ENCODE measurements at places on chromosomes 5 and 9.

GRCh38 chr5:140630292-140631035 is 2.5 kb downstream of the CD14 start:
- DNase-seq: no peak

- DNase-seq: no peak
Observed at GRCh38 chr9:99169086-99169485, 52.7 kb downstream of the ALG2 start.

DNA sequence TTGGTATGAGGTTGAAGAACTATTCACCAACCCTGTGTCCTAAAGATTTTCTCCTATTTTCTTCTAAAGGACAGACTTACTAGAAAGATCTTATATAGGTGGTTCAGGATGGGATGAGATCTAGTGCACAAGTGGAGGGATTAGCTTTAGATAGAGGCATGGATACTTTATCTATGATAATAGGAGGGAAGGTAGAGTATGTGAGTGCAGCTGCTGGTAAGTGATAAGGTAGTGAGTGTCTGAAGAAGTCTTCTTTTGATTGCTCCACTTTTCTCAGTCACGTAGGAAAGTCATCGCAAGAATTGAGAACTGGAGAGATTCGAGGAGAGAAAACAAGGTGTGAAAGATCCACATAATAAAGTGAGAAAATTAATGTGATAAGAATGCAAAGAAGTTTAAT is 6.0 kb upstream of the NDUFS4 start:
- DNase-seq: no peak

GRCh38 chr9:21477466-21477865 is 4.6 kb downstream of the IFNE start:
- no peak for DNase-seq

DNA sequence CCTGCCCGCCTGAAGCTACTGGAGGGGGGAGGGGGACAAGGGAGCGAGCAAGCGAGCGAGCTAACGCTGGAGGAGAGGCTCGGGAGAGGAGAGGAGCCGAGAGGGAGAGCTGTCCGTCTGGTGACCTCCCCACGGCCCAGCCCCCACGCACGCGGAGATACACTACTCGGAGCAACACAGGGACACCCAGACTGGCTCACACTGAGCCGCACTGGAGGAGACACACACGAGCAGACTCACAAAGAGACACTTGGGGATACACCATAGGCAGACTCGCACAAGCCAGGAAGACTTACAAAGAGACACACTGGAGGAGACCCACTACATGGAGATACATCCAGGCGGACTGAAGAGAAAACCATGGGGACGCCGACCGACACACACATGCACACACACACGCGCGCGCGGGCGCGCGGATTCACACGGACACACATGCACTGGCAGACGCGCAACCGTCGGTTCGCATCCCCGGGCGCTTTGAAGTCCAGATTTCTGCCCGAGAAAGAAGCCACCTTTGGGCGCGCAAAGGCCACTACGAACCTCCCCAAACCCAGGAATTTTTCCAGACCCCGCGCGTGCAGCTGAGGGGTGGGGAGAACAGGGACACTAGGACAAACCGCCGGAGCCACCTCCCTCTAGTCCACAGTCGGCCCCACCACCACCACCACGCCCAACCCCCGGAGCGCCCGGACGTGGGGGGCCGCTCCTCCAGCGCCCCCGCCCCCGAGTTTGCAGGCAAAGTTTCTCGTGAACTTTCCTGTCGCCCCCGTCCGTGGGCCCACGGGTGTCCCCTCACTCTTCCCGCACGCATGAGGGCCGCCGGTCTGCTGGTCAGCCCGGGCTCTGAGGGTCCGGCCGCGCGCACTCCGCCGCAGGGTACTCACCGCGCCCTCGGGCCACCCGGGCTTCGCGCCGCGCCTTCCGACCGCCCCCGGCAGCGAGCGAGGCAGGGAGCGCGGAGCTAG is 571 bp downstream of the CNTFR start:
- DNase-seq: no peak

- DNase-seq: no peak
Observed at GRCh38 chr5:73067213-73067612, 53.2 kb upstream of the TMEM171 start.

GRCh38 chr5:153551537-153552079 is 61.1 kb downstream of the GRIA1 start:
- no peak for DNase-seq

DNA sequence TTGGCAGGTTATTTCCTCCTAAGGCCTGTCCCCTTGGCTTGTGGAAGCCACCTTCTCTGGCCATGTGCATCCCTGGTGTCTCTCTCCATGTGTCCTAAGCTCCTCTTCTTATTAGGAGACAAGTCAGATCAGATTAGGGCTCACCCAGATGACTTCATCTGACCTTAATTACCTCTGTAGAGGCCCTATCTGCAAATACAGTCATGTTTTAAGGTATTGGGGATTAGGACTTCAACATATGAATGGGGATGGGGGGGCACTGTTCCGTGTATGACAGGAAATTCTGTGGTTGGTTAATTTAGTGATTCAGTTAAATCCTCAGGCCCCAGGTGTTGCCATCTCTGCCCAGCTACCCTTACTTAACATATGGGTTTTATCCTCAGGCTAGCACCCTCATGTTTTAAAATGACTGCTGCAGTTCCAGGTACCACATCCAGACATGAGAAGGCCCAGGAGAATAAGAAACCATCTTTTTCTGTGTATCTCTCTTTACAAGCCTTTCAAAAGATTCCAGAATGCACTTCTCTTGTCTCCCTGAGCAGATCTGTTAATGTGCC is 51.9 kb upstream of the RAI14 start:
- no peak for DNase-seq

DNA sequence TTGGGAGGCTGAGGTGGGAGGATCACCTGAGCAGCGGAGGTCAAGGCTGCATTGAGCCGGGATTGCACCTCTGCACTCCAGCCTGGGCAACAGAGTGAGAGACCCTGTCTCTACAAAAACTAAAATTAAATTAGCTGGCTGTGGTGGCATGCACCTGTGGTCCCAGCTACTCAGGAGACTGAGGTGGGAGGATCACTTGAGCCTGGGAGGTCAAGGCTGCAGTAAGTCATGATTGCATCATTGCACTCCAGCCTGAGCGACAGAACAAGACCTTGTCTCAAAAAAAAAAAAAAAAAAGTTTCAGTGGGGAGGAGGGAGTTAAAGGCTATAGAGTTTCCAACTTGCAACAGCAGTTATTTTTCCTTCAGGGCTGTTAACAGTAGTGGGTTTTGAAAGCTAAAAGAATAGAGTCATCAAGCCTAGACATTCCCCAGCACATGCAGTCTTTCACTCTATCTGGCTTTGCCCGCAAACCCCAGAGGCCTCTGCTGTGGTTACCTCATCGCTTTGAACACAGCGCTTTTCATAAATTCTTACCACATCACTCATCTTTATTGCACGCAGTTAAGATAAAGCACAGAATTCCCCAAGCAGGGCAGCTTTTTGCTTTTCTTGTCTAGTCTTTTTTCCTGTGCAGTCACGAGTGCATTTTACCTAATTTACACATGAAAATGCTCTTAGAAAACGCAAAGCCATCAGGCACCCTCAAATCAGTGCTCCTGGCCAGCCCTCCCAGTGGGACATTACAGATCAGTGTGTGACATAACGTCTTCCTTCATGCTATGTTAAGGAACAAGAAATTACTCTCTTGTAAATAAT is 8.7 kb upstream of the SLC2A8 start:
- DNase-seq: peak; percentile 87

GRCh38 chr5:111311666-111312065 is 87.5 kb downstream of the CAMK4 start:
- DNase-seq: no peak

DNA sequence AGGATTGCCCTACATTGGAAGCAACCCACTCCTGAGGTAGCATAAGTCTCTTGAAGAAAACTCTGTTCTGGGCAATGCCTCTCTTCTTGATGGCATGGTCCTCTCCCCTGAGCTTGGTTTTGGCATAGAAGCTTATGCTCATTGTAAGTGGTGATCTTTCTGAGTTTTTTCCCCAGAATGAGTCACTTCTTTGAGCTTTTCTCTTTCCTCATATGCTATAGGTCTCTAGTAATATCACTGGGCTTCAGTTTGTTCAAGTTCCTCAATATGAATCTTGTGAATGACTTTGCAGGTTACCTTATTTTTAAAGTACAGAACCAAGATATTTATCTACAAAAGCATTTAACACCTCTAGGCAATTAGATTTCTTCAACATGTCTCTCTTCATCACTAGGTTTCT is 76.5 kb upstream of the ATG10 start:
- no peak for DNase-seq

DNA sequence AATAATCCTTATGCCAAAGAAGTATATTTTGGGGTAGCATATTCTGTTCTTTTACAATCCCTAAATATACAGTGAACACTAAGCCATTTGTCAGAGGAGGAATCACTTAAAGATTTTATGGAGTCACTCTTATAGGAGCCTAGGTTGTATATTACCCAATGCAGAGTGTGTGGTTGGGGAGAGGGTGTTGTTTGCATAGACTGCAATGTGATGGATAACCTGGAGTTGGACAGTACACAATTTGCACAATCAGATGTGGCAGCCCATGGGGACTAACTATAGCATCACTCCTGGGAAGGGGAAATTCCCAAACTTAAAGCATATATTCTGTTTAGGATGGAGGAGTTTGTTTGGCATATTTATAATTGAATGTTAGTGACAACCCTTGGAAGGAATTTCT is 9.6 kb upstream of the NDFIP1 start:
- no peak for DNase-seq

- DNase-seq: no peak
Observed at GRCh38 chr5:135697251-135697958, 118.6 kb upstream of the CXCL14 start.

GRCh38 chr5:80288177-80288576 is 31.6 kb upstream of the SPZ1 start:
- DNase-seq: no peak

GRCh38 chr5:172858990-172859811 is 25.1 kb downstream of the ERGIC1 start:
- no peak for DNase-seq

DNA sequence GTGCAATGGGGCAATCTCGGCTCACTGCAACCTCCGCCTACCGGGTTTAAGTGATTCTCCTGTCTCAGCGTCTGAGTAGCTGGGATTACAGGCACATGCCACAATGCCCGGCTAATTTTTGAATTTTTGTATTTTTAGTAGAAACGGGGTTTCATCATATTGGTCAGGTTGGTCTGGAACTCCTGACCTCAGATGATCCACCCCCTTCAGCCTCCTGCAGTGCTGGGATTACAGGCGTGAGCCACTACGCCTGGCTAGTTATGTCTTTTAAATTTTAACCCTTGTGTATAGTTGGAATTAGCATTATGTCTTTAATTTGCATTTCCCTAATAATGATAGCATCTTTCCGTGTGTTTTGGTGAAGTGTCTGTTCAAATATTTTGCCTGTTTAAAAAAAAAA is 11.5 kb downstream of the GPBP1 start:
- no peak for DNase-seq

- DNase-seq: no peak
Observed at GRCh38 chr5:90347462-90347861, 62.1 kb downstream of the CETN3 start.

DNA sequence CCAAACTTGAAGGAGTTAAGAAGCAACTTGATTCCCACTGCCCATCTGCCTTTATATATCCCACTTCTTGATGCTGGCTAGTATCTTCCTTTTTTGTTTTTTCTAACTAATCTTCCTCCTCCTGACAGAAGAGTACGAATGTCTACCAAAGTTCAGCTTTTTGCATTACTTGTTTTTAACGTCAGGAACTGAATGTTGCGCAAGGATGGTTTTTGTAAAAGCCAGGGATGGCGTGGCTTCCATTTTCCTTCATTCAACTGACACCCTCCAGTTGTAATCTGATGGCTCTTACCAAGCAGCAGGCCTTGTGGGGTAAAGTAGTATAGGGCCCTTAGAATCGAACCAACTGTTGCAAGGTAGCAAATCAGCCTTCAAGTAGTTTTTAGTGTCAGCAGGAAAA is 70.8 kb upstream of the GPR151 start:
- DNase-seq: no peak

DNA sequence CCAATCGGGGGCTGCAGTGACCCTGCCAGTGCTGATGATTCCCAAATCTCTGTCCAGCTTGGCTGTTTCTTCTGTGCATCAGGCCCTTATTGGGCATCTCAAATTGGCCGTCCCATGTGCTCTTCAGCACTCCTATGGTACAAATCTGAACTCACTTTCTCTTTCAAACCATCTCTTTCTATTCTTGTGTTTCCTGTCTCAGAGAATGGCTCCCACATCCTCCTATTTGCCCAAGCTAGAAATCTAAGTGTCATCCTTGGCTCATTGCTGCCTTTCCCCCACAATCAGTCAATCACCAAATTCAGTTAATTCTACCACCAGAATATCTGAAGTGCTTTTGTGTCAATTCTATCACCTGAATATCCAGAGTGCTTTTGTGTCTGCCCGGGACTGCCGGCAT is 336.6 kb downstream of the CWC27 start:
- DNase-seq: no peak

DNA sequence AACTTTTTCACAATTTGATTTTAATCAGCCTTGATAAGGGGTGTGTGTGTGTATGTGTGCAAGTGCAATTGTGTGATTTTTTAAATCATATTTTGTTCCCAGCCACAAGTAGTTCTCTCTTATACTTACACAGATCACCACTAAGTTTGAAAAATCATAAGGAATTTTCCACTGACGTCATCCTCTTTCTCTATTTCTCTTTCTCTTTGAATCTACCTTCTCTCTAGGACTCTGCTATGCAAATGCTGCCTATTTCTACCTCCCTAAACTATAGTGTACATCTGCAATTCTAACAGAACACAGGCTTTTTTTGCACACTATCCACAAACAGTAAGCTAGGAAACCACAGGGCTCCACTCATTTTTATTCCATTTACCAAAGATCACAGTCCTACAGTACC is 254.6 kb upstream of the CYLC2 start:
- DNase-seq: no peak

GRCh38 chr9:91084896-91085516 is 276.7 kb downstream of the AUH start:
- DNase-seq: no peak

GRCh38 chr9:91820949-91821880 is 128.8 kb downstream of the ROR2 start:
- DNase-seq: no peak

DNA sequence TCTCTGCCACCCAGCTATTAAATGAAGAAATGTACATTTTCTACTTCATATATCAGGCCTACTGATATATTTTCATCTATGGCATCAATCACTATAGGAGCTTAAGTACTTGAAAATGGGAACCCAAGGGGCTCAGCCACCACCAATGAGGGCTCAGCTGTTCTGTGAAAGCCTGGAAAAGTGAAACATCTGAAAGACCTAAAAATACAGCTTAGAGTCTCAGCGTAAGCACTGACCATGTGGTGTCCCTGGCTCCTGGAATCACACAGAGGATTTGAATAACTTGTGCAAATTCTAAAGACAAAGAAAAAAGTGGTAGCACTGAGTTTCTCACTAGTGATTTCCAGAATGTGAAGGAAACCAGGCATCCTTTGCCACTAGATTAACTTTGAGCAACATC is 64.5 kb downstream of the PTPRD start:
- no peak for DNase-seq

- no peak for DNase-seq
Observed at GRCh38 chr5:69050214-69050613, 43.6 kb upstream of the SLC30A5 start.

GRCh38 chr5:68221488-68221887 is 5.9 kb downstream of the PIK3R1 start:
- DNase-seq: no peak
